ENCODE measurements at places on chromosomes 1 and 21.

- no peak overlapping the region for H3K4me3 ChIP-seq
- DNase-seq: no peak
- H3K4me1 ChIP-seq: no peaks in the 10 kb centered on the region
- no peak overlapping the region for H3K27ac ChIP-seq
- H3K36me3 ChIP-seq: no peaks in the 10 kb centered on the region
Observed at GRCh38 chr1:175503538-175503937, 239.9 kb downstream of the TNR start.

DNA sequence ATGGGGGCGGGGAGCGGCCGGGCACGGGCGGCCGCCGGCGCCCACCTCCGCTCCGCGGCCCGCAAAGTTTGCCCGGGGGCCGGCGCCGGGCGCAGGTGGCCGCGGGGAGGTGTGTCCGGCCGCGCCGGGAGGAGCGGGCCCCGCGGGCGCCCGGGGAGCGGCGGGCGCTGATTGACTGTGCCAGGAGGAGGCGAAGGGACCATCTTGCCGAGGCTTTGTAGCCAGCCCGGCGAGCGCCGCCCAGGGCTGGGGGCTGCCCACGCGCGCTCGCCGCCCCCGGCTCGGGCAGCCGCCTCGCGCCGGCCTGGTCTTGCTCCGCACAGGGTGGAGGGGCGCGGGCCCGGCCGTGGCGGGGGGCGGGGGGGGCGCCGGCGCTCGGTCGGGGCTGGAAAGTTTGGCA, 432 bp downstream of the EPHB2 start:
- no peak for DNase-seq
- no peak overlapping the region for H3K4me3 ChIP-seq
- peaks cover 63% of the 10 kb centered on the region for H3K27me3 ChIP-seq

GRCh38 chr1:208004851-208005250, 93.9 kb upstream of the CD34 start:
- DNase-seq: no peak
- no peak overlapping the region for H3K4me3 ChIP-seq
- H3K36me3 ChIP-seq: no peaks in the 10 kb centered on the region
- peaks cover 5% of the 10 kb centered on the region for H3K27me3 ChIP-seq

- peaks cover 46% of the 10 kb centered on the region for H3K27me3 ChIP-seq
- no peak overlapping the region for H3K4me3 ChIP-seq
- H3K36me3 ChIP-seq: peaks cover 2% of the 10 kb centered on the region
- H3K4me1 ChIP-seq: peaks cover 20% of the 10 kb centered on the region
- DNase-seq: no peak
Observed at GRCh38 chr1:184150776-184151531, 99.4 kb downstream of the TSEN15 start.

- no peaks in the 10 kb centered on the region for H3K4me1 ChIP-seq
- no peak for DNase-seq
- H3K4me3 ChIP-seq: no peak overlapping the region
- H3K27me3 ChIP-seq: no peaks in the 10 kb centered on the region
- H3K36me3 ChIP-seq: no peaks in the 10 kb centered on the region
Observed at GRCh38 chr1:48374785-48375184, 97.2 kb downstream of the SPATA6 start.

- DNase-seq: no peak
- peak overlapping the region; percentile 5 for H3K27ac ChIP-seq
- no peaks in the 10 kb centered on the region for H3K27me3 ChIP-seq
- H3K36me3 ChIP-seq: no peaks in the 10 kb centered on the region
Observed at GRCh38 chr1:53294061-53294460, 33.8 kb downstream of the LRP8 start.

- H3K36me3 ChIP-seq: no peaks in the 10 kb centered on the region
- DNase-seq: no peak
- H3K27me3 ChIP-seq: peaks cover 25% of the 10 kb centered on the region
- no peaks in the 10 kb centered on the region for H3K4me1 ChIP-seq
Observed at GRCh38 chr1:208178091-208178529, 66.1 kb downstream of the PLXNA2 start.

DNA sequence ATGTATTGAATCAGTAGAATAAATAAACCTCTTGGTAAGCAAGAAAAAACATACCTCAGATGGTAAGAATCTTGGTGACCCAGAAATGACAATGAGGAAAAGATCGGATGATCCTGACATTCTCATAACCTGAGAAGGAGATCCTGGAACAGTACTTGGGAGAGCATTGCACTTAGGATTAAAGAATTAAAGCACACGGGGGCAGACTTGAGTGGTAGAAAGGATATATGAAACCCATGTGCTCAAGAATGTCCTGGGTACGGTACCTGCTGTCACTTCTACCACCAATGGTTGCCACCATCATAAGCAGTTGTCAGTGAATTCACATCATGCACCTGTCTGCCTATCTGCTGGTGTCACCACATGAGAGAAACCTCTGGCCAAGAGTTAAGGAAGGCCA, 108.9 kb upstream of the GJB5 start:
- H3K4me3 ChIP-seq: no peak overlapping the region
- H3K36me3 ChIP-seq: no peaks in the 10 kb centered on the region
- no peak for DNase-seq
- H3K27me3 ChIP-seq: peaks cover 26% of the 10 kb centered on the region
- H3K27ac ChIP-seq: no peak overlapping the region
- no peaks in the 10 kb centered on the region for H3K4me1 ChIP-seq

GRCh38 chr1:101003012-101003650, 22.5 kb downstream of the DPH5 start:
- H3K4me3 ChIP-seq: no peak overlapping the region
- H3K27me3 ChIP-seq: no peaks in the 10 kb centered on the region
- no peak for DNase-seq
